ENCODE measurements at places on chromosomes 6 and 20. TPM values are rescaled to one million over a fixed set of nuclear protein-coding genes. Genes with fewer than 3 reads are reported as not detected.

DNA sequence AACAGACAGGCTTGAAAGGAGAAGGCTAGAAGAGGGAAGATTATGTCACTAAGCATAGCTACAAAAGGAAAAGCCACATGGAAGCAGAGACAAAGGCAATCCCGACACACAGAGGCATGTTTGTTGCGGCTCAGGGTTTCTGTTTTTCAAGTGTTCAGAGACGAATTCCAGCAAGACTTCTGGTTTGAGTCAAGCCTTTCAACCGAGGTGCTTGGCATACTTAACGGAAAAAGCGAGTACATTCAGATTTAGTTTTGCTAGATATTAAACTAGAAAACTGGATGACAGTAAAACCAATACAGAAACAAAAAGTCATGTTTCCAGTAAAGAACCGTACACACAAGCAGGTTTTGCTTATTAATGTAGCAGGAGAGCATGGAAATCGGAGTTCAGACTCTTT is 27.2 kb downstream of the MCUR1 start:
- no peaks in the 10 kb centered on the region for H3K27me3 ChIP-seq
- no peak for DNase-seq
- peaks cover 33% of the 10 kb centered on the region for H3K4me1 ChIP-seq

GRCh38 chr6:5102267-5102970 is 17.3 kb downstream of the PPP1R3G start:
- H3K36me3 ChIP-seq, result no peaks in the 10 kb centered on the region
- H3K27ac ChIP-seq, result no peak overlapping the region

GRCh38 chr6:116111552-116112528 is 11.2 kb downstream of the NT5DC1 start:
- no peak overlapping the region for H3K27ac ChIP-seq
- no peaks in the 10 kb centered on the region for H3K4me1 ChIP-seq
- no peaks in the 10 kb centered on the region for H3K27me3 ChIP-seq

RSPO3 gene
- total RNA-seq, result not detected

GRCh38 chr20:11797156-11797555 is 120.5 kb upstream of the BTBD3 start:
- H3K4me3 ChIP-seq, result no peak overlapping the region
- H3K27ac ChIP-seq, result no peak overlapping the region
- no peaks in the 10 kb centered on the region for H3K4me1 ChIP-seq
- H3K36me3 ChIP-seq, result no peaks in the 10 kb centered on the region

DNA sequence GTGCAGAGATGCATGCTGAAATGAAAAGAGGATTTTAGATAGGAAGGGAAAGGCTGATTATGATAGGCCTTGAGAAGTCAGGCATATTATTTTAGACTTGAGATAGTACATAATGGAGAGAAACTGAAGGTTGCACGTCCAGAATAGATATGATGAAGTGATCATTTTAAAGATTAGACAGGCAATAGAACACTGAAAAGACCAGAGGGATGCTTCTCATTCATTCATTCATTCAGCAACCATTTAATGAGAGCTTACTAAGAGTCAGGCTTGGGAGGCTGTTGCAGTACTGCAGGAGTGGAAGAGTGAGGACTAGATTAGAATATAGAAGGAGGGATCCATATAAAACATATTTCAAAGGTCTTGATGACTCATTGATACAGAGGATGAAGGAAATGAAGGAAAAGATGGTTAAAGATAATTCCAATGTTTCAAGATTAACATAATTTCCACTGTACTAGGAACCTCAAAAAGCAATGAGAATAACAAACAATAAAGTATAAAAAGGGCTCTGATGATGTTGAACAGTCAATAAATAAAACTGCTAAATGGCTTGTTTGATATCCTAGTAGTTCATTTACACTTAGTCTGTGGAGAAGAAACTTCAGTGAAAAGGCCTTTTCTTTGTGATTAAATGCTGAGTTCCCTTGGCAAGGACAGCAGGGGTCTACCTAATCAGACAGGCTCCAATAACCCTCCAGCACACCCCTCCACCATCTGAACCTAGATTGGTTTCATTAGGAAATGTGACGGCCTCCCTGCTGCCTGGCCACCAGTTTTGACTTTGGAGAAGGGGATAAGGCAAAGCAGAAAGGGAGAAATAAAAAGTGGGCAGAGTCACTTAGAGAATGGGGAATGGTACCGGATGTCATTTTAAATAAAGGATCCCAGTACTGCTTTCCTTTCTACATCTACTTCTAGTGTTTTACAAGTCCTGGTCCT is 5.3 kb upstream of the FBXO9 start:
- no peak overlapping the region for H3K27ac ChIP-seq
- H3K36me3 ChIP-seq, result peaks cover 3% of the 10 kb centered on the region
- peaks cover 57% of the 10 kb centered on the region for H3K4me1 ChIP-seq
- peak overlapping the region; percentile 91 for H3K4me3 ChIP-seq
- H3K27me3 ChIP-seq, result peaks cover 2% of the 10 kb centered on the region
- DNase-seq, result no peak

DNA sequence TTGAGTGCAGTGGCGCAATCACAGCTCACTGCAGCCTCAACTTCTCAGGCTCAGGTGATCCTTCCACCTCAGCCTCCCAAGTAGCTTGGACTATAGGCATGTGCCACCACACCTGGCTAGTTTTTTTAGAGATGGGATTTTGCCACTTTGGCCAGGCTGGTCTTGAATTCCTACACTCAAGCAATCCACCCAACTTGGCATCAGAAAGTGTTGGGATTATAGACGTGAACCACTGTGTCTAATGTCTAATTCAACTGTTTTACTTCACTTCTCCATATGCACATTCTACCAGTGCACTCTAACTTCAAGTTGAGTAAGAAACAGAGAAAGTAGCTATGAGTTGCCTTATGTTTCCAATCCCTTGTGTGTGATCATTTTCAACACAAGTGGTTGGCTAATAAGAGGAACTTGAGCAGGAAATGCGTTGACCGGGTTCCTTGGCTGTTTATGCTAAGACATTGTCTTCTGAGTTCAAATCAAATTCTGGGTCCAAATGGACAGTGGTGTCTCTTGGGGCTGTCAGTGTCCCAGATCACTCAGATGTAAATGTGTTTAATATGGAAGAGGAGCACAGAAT is 23.9 kb downstream of the ZNF337 start:
- peaks cover 35% of the 10 kb centered on the region for H3K36me3 ChIP-seq
- no peak for DNase-seq
- no peak overlapping the region for H3K27ac ChIP-seq
- H3K4me3 ChIP-seq, result no peak overlapping the region
- H3K4me1 ChIP-seq, result peaks cover 11% of the 10 kb centered on the region

ABHD16B gene
- not detected for total RNA-seq

- H3K4me1 ChIP-seq, result no peaks in the 10 kb centered on the region
- H3K36me3 ChIP-seq, result no peaks in the 10 kb centered on the region
- H3K27me3 ChIP-seq, result no peaks in the 10 kb centered on the region
- no peak overlapping the region for H3K4me3 ChIP-seq
- H3K27ac ChIP-seq, result no peak overlapping the region
Measured at GRCh38 chr6:69337311-69337710, 459.5 kb downstream of the LMBRD1 start.

DNA sequence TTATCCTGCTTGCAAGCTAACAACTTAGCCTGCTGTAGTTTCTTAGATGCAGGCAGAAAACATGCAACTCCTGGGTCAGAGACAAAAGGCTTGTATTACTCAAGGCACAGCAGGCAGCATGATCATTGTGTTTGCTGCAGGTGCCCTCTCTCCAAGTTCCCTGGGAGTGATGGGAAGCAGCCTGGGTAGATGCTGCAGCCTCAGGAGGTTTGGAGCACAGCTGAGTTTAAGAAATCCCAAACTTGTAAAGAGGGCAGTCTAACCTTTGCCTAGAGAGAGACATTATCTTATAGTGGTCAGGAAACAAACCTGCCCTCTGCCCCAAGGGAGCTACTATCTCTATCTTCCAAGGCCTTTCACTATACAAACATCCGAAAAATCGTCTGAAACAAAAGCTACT is 61.1 kb downstream of the PFDN4 start:
- H3K4me1 ChIP-seq, result no peaks in the 10 kb centered on the region
- H3K27ac ChIP-seq, result no peak overlapping the region
- H3K27me3 ChIP-seq, result no peaks in the 10 kb centered on the region
- no peak overlapping the region for H3K4me3 ChIP-seq
- H3K36me3 ChIP-seq, result no peaks in the 10 kb centered on the region
- DNase-seq, result no peak

GRCh38 chr6:116697480-116697879 is 16.5 kb downstream of the KPNA5 start:
- peaks cover 33% of the 10 kb centered on the region for H3K36me3 ChIP-seq
- no peak for DNase-seq

MAS1 gene
- not detected for total RNA-seq

DNA sequence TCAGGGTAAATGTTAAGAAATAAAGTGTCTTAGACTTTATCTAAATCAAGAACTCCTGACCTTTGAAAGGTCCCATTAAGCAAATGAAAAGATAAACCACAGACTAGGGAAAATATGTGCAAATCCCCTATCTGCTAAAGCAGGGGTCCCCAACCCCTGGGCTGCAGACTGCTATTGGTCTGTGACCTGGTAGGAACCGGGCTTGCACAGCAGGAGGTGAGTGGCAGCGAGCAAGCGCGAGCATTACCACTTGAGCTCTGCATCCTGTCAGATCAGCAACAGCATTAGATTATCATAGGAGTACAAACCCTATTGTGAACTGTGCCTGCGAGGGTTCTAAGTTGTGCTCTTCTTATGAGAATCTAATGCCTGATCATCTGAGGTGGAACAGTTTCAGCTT is 42.4 kb downstream of the LCA5 start:
- H3K4me1 ChIP-seq, result no peaks in the 10 kb centered on the region
- no peak for DNase-seq
- no peak overlapping the region for H3K27ac ChIP-seq
- no peak overlapping the region for H3K4me3 ChIP-seq

COX4I2 gene
- not detected for total RNA-seq

GRCh38 chr20:25571240-25571639 is 14.1 kb downstream of the NINL start:
- DNase-seq, result no peak
- no peaks in the 10 kb centered on the region for H3K27me3 ChIP-seq
- H3K36me3 ChIP-seq, result peaks cover 1% of the 10 kb centered on the region
- peaks cover 6% of the 10 kb centered on the region for H3K4me1 ChIP-seq

DNA sequence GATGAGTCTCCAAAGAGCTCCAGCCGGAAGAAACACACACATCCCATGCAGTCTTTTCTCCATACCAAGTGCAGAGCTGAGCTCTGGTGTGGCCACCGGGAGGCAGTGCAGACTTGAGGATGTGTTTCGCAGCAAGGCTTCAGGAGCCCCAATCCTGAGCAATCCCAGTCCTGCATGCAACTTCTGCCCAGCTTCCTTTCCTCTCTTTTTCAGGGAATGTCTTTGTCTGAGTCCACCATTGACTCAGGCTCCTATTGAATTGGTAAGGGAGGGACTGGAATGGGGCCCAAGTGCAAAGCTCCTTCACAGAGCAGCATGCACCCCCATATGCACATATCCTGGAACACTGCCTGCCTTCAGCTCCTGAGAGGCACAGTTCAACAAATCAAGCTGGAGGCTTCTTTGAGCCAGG is 50.5 kb upstream of the ASIP start:
- H3K4me1 ChIP-seq, result no peaks in the 10 kb centered on the region
- no peak overlapping the region for H3K4me3 ChIP-seq
- DNase-seq, result peak; percentile 3
- peaks cover 18% of the 10 kb centered on the region for H3K27me3 ChIP-seq
- H3K36me3 ChIP-seq, result no peaks in the 10 kb centered on the region

DNA sequence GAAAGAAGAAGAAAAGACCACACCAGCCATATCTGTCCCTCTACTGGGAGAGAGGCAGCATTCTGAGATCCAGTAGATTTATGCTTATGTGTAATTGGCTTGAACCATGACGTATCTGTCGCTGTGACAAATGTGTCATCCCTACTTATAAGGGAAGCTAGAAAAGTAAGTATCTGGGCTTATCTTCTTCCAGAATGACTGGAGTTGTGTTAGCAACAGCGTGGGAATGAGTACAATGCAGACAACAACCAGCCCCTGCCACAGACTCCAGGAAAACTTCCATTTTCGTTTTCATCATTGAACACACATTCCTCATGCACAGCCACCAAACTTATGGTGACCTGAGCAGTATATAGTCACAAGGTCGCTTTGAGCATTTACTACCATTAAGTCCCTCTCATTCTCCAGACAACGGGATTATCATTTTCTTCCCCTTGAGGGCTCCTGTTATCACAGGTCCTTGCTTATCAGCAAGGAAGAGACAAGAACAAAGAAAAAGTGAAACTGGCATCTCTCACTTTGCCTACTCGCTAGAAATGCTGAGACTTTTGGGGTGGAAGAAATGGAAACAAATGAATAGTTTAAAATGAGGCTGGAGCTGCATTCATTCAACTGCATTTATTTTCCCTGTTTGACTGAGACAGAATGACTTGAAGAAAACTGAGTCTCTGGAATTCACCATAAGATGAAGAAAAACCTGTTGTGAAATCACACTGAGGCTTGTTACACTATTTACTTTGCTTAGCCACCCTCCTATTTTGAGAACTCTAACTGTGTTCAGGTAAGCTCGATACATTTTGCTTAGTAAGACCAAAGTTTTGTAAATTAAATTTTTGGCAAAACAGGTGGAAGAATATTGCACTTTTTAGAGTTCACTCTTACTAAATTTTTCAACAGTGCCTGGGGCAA is 149.3 kb upstream of the FOXQ1 start:
- H3K4me3 ChIP-seq, result no peak overlapping the region
- peaks cover 6% of the 10 kb centered on the region for H3K4me1 ChIP-seq
- H3K36me3 ChIP-seq, result no peaks in the 10 kb centered on the region

TMEM74B gene
- 0.36 TPM for total RNA-seq

PROCR gene
- total RNA-seq, result 0.78 TPM

DNA sequence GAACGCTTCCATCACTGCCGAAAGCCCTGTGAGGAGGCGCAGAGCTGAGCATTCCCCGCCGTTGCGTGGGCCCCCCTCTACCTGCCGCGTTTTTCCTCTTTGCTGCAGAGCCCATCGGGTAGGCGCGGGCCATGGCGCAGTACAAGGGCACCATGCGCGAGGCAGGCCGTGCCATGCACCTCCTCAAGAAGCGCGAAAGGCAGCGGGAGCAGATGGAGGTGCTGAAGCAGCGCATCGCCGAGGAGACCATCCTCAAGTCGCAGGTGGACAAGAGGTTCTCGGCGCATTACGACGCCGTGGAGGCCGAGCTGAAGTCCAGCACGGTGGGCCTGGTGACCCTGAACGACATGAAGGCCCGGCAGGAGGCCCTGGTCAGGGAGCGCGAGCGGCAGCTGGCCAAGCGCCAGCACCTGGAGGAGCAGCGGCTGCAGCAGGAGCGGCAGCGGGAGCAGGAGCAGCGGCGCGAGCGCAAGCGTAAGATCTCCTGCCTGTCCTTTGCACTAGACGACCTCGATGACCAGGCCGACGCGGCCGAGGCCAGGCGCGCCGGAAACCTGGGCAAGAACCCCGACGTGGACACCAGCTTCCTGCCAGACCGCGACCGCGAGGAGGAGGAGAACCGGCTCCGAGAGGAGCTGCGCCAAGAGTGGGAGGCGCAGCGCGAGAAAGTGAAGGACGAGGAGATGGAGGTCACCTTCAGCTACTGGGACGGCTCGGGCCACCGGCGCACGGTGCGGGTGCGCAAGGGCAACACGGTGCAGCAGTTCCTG is 693 bp downstream of the FAM50B start:
- H3K27me3 ChIP-seq, result no peaks in the 10 kb centered on the region
- H3K36me3 ChIP-seq, result no peaks in the 10 kb centered on the region
- H3K4me3 ChIP-seq, result peak overlapping the region; percentile 55
- peaks cover 24% of the 10 kb centered on the region for H3K4me1 ChIP-seq
